Stimulated activated CD4-positive, alpha-beta T cell treated with anti-CD3 and anti-CD28 coated beads, Interleukin-2, amount 100 ng/mL, for 48 hours (primary cell): ENCODE measurements at places on chromosomes 2 and 18.

DNA sequence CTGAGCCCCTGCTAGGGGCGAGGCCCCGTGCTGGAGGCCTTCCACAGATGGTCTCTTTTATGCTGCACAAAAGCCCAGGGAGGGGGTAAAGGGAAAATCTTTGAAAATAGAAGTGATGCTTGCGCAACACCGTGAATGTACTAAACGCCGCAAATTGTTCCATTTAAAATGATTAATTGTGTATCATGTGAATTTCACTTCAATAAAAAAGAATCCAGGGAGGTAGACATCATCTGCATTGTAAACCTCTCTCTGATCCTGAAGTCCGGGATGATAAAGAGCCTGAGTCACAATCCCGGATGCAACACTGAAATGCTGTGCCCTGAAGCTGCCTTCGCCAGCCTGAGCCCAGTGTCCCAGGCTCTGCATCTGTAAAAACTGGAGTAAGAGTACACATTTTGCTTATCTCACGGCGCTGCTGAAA is 107.7 kb upstream of the PPP1CB start:
- DNase-seq = no peak

GRCh38 chr2:41127351-41127750 is 675.5 kb upstream of the SLC8A1 start:
- DNase-seq = no peak

DNA sequence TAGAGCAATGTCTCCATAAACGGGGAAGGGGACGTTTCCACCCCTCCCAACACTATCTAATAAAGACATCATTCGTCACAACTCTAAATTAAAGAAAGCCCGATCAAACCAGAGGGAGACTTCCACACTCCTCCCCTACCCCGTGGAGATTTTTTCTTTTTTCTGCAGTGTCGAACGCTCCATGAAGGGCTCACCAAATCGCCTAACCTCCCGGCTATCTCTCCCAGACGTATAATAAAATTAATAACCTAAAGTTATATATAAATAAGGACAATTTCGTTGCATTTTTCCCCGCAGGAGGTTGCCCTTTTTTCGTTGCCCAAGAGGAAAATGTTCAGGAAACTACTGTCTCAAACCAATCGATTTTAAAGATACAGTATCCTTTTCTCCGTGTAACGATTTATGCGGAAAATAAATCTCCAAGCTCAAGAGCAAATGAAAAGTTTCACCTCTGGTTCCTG is 2.4 kb downstream of the EVX2 start:
- DNase-seq = no peak

DNA sequence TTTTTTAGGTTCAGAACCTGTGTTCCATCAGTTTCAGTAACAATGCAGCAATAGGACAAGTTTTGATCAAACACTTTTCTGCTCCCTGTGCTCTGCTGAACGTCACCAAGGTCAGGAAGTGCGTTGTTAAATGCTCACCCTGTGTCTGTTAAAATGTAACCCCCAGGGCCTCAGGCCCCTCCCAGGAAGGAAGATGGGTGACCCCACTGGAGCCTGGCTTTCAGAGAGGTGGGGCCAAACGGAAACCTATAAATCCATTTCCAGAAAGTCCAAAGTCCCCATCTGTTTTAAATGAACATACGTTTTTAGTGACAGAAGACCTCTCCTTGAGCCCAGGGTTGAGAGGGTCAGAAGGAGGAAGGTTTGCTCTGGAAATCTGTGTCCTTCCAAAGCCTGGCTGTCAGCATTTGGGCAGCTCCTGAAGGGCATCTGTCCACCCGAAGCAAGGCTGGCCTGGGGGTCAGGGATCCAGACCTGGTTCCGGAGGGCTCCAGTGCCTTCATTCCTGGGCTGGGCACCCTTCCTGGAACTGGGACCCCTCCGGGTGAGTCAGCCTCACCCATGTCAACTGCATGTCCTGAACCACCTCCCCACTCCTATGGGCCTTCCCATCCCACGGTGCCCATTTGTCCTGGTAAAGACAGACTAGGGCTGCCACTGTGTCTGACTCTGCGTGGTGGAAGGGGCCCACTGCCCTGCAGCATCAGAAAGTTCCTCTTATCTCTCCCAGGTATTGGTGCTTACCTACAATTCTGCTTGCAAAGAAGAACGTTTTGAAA is 117.4 kb upstream of the COPS8 start:
- DNase-seq = no peak

DNA sequence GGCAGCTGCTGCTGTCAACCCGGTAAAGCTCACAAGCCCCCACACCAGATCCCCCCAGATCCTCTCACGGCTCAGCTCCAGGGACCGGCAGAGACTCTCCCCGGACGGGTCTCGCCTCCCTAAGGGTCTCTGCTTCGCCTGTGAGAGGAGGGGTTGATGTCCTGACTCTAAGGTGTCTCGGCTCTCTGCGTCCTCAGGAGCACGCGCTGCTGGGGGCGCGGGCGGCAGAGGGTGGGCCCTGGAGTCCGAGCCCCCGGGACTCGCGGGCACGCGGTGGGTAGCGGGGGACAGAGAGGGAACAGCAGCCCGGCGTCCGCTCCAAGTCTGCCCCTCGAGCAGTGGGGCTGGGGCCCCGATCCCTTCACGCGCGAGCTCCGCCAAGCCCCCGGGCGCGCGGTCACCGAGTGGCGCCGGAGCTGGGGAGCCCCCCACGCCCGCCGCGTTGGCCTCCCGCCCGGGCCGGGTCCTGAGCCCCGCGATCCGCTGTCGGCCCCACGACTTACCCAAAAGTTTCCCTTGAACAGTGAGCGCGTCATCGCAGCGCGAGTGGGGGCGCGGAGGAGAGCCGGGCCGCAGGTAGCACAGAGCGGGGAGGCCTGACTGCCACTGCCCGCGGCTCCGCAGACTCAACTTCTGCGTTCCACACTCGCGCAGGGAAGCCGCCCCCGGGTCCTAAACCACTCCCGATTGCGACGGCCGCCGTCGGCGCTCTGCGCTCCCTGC is at the start of gene PSTPIP2:
Gene PSTPIP2 (minus strand): TSS at position 608 of the 723 bp plus-strand sequence. CDS start 72 bp downstream, at position 536.
- DNase-seq = peak; percentile 54

- DNase-seq = no peak
Observed at GRCh38 chr2:217393585-217394032, 533.7 kb upstream of the TNP1 start.

GRCh38 chr2:127887776-127888130 is 2.0 kb upstream of the AMMECR1L start:
- no peak for DNase-seq

- DNase-seq = peak; percentile 10
Observed at GRCh38 chr18:6920099-6920955, 190.8 kb downstream of the ARHGAP28 start.
